ENCODE measurements at places on chromosomes 11 and 22.

GRCh38 chr11:119371778-119372182 lies 9.7 kb downstream of the USP2 start:
- peak overlapping the region; percentile 5 for H3K27ac ChIP-seq
- H3K27me3 ChIP-seq = no peaks in the 10 kb centered on the region
- peaks cover 16% of the 10 kb centered on the region for H3K4me1 ChIP-seq
- H3K4me3 ChIP-seq = no peak overlapping the region

GRCh38 chr22:19079691-19080090 lies 42.5 kb downstream of the DGCR2 start:
- H3K4me1 ChIP-seq = no peaks in the 10 kb centered on the region
- H3K36me3 ChIP-seq = no peaks in the 10 kb centered on the region
- no peak overlapping the region for H3K4me3 ChIP-seq

- H3K27ac ChIP-seq = no peak overlapping the region
- H3K36me3 ChIP-seq = no peaks in the 10 kb centered on the region
- H3K4me3 ChIP-seq = no peak overlapping the region
- H3K27me3 ChIP-seq = no peaks in the 10 kb centered on the region
Measured at GRCh38 chr11:121068787-121069186, 32.3 kb upstream of the TECTA start.

- H3K27ac ChIP-seq = no peak overlapping the region
- H3K4me3 ChIP-seq = no peak overlapping the region
- no peaks in the 10 kb centered on the region for H3K4me1 ChIP-seq
- no peaks in the 10 kb centered on the region for H3K36me3 ChIP-seq
Measured at GRCh38 chr22:23938328-23939016, 22.5 kb downstream of the GSTT2B start.

DNA sequence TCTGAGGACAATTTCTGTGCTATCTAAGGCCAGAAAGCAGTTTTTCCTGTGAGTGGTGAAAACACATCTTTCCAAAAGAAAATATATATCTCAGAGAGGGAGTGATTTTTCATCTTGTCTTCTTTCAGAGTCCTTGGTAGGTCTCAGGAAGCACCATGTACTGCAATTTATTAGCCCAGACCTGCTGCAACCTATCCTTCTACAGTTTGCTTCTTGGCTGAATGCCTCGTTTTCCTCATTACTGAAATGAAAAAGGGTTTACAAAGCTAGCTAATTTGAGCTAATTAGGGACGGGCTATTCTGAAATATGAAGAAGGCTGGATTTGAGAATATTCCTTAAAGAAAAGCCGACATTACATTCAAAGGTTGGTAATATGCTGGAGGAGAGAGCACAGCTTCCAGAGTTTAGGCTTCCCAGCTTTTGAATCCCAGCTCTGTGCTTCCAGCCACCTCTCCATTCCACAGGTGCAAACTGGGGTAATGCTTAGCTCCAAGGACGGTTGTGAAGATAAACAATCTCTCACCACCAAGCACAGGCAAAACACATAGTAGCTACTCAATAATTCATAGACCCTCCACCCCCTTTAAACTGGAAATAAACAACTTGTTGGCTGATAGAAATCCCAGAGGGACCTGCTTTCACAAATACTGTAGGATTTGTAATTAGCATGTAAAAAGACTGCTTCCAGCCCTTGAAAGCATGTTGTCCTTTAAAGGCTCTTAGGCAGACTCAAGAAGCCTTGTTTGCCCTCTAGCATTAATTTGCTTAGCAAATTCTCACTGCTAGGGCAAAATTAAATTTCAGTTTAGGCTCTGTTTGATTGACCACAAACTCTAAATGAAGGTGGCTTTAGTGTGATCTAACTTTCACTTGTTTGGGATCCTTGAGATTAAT lies 24.5 kb upstream of the SESN3 start:
- no peak overlapping the region for H3K4me3 ChIP-seq
- H3K27me3 ChIP-seq = no peaks in the 10 kb centered on the region
- H3K36me3 ChIP-seq = no peaks in the 10 kb centered on the region
- H3K27ac ChIP-seq = peak overlapping the region; percentile 63

DNA sequence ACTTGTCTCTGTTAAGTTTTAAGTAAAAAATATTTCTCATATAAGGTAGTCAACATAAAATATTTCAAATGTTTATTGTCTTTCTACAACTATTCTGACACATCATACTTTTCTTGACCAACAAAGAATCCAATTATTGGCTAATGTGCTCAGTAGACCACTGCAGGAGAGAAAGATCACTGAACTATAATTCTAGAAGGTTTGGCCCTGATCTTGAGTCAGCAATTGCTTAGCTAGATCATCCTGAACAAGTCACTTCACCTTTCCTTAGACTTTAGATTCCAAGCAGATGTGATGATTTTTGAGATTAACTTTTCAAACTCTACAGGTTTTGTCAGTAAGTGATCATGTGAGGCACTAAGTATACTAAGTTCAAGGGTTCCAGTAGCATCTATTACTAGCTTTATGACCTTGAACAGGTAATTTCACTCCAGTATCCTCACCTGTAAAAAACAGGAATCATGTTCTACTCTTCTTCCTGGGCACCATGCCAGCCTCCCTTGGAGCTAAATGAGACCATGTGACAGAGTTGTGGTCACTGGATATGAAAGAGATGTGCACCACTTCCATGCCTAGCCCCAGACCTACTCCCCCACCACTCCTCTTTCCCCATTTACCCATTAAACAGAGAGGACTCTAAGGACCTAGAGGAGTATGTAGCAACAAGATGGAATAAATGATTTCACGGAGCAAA lies 17.3 kb downstream of the PGM2L1 start:
- H3K27me3 ChIP-seq = no peaks in the 10 kb centered on the region
- H3K4me1 ChIP-seq = no peaks in the 10 kb centered on the region
- no peak for DNase-seq
- H3K4me3 ChIP-seq = no peak overlapping the region
- H3K27ac ChIP-seq = no peak overlapping the region
- H3K36me3 ChIP-seq = no peaks in the 10 kb centered on the region

- no peak for DNase-seq
- H3K4me3 ChIP-seq = no peak overlapping the region
- H3K27me3 ChIP-seq = no peaks in the 10 kb centered on the region
- H3K36me3 ChIP-seq = no peaks in the 10 kb centered on the region
- peak overlapping the region; percentile 45 for H3K27ac ChIP-seq
Measured at GRCh38 chr11:17508306-17508705, 31.7 kb upstream of the ABCC8 start.

Data from uterus (tissue), 4 donors.